ENCODE measurements at places on chromosomes 2 and 18.

DNA sequence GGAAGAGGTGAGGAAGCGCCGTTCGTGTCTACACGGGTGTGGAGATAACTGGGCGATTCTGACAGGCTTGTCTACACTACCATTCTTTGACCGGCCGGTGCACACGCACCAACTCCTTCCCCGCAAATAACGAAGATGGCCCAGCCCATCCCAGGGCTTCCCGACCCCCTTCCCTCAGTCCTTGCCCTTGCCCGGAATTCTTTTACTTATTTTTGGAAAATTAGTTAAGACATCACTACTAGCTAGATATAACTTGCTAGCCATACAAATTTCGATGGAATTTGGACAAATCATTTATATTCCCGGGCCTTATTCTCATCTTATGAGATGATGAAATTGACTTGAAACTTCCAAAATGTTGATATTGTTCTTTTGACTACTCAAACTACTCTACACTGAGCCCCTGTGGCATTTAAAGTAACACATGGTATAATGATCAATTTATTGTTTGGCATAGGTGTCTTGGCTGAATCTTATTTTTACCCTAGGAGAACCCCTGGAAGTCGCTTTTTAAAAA lies 1.3 kb downstream of the ERICH2 start:
- no peak for DNase-seq

GRCh38 chr2:133953524-133953923 lies 300.3 kb upstream of the MGAT5 start:
- no peak for DNase-seq

- DNase-seq = no peak
Observed at GRCh38 chr2:190718652-190719526, 70.0 kb downstream of the NAB1 start.

DNA sequence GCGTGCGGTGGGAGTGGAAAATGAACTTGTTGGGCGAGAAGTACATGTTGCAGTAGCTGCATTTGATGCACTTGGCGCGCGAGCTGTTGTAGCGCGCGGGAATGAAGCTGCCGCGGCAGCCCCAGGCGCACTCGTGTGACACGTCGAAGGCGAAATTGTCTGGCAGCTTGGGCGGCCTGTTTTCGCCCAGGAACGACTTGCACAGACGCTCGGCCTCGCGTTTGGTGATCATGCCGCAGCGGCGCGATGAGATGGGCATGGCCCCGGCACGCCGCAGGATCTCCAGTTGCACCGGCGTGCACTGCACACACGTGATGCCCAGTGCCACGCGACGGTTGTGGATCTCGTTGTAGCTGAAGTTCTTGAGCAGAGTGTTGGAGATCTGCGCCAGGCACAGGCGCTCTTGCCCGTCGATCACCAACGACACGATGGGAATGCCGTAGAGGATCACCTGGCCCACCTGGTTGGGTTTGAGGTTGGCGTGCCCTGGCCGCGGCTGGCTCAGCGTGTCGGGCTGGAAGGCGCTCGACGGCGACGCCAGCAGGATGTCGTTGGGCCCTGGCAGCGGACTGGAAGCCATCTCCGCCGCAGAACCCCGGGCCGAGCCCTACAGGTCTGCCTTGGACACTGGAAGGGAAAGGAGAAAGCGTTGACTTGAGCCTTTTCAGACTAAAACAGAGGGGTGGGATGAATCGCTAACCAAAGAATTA lies 2.7 kb downstream of the SKOR2 start:
- DNase-seq = no peak

GRCh38 chr2:27155069-27155520 lies 6.3 kb downstream of the TCF23 start:
- no peak for DNase-seq

- no peak for DNase-seq
Observed at GRCh38 chr18:551404-552061, 28.6 kb upstream of the CETN1 start.

DNA sequence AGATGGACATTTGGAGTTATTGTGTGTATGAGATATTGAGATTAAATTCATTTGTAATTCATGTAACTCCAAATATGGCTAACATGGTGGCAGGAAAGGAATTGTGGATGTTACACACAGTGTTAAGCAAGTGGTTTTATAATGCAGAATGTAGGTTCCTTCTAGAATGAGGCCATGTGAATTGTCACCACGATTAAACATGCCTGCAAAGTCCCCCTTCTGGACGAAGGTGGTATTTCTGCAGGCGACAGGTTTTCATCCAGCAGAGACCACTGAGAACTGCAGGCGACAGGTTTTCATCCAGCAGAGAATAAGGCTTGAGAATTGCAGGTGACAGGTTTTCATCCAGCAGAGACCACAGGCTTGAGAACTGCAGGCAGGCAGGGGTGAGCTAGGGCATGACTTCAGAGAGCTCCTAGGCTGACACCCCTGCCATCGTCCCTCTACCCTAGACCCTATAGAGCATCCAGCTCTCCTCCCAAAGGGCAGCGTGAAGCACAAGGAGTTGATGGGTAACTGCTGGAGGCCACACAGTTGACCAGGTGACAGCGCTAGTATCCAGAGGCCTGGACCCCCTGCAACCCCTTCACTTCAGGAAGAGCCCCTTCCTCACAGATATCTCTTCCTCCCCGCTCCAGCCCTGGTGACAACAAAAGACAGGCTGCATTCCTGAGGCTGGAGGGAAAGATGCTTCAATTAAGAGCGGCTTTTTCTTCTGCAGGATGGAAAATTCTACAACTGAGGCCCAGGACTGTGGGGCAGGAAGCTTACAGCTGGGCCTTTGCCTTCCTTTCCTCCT lies 175.8 kb downstream of the LOXHD1 start:
- peak; percentile 30 for DNase-seq

GRCh38 chr2:128380961-128381938 lies 62.6 kb upstream of the HS6ST1 start:
- no peak for DNase-seq

GRCh38 chr2:33946193-33946592 lies 347.1 kb upstream of the FAM98A start:
- no peak for DNase-seq

- DNase-seq = no peak
Observed at GRCh38 chr2:19505-19904, 26.8 kb downstream of the FAM110C start.

GRCh38 chr2:168475636-168476035 lies 19.6 kb downstream of the CERS6 start:
- no peak for DNase-seq

DNA sequence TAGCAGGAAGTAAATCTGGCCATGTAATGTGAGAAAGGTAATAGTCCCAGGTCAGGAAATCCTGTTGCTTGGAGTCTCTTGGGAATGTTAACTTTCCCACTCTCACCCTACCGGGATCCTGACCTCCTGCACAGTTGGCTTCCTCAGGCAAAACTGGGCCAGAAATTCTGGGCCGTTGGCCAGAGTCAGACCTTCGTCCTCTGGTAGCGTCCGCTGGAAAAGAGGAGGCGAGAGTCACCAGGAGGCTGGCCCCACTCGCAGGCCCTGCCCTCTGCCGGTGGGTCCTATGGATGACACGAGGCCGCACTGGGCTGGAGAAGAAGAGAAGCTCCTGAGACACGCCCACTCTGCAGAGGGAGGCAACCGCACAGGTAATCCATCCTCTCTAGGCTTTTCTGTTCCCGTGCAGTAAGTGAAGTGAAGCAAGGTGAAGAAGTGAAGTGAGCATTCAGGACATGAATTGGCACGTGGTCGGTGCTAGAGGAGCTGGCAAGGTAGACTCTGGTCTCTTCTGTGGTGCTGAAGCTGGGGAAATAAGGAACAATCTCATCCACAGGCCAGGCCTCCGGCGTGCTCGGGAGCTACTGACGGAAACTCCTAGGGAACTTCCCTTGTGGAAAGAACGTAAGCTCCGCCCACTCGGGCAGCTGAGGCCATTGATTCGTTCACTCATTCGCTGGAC lies 182.7 kb upstream of the GLI2 start:
- no peak for DNase-seq

DNA sequence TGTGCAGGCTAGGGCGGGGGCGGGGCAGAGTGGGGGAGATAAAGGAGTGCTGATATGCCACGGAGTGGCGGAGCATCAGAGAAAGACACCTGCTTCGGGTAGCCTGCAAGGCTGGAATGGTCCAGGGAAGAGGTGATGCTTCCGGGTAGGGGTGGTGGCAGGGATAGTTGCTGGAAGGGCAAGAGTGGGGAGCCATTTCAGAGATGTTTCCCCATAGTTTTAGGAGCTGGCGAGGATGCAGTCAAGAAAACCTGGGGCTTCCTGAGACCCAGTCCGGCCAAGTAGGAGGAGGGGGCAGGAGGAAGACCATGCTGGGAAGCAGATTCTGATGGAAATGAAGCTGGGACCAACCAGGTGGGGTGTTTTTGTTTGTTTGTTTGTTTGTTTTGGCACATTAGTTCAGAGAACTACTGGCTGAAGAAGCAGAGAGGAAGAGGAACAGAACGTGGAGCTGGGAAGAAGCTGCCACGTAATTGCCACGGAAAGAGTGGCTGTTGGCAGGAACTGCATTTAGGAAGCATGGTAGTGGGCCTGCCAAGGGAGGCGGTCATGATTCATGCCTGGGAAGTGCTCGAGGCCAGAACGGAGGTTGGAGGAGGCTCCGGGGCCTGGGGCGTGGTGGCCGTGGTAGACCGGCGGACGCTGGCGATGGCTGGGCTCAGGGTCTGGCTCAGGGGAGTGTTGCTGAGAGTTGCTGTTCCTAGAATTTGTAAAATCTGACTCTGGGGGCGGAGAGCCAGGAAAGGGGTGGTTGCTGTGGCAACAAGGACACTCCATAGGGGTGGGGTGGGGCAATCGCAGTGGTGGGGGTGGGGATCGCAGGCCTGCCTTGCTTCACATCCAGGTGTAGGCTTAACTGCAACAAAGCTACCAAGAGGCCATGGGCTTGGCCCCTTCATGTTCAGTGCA lies 8.6 kb upstream of the INPP5D start:
- DNase-seq = no peak
